ENCODE measurements at places on chromosomes 13 and 19.
A peak's percentile ranks its signal among the peaks of the same experiment; 100 is the strongest.

- H3K4me1 ChIP-seq = no peaks in the 10 kb centered on the region
- H3K27ac ChIP-seq = no peak overlapping the region
- H3K4me3 ChIP-seq = no peak overlapping the region
- no peak for DNase-seq
These were observed 30.8 kb upstream of the LRCH1 start for GRCh38 chr13:46521921-46522747.

DNA sequence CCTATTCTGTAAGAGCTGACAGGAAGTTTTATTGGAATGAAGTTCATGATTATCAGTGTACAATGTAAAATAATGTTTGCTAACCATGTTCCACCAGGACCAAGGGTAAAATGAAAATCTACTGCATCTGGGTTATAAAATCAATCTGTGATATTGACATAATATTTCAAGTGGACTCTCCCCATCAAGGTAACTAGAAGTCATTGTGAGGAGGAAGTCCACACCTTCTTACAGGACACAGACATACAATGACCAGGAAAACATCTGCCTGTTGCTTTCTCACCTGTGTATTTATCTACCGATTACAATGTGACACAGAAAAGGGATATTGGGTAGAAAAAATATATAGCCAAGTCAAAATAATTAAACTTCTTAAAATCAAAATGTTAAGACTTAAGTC is 140.7 kb upstream of the RFC3 start:
- DNase-seq = no peak
- no peak overlapping the region for H3K27ac ChIP-seq
- peaks cover 11% of the 10 kb centered on the region for H3K4me1 ChIP-seq
- H3K4me3 ChIP-seq = no peak overlapping the region

GRCh38 chr19:824885-825284 is 2.8 kb upstream of the AZU1 start:
- H3K4me3 ChIP-seq = no peak overlapping the region
- H3K27me3 ChIP-seq = peaks cover 4% of the 10 kb centered on the region
- no peaks in the 10 kb centered on the region for H3K36me3 ChIP-seq
- no peaks in the 10 kb centered on the region for H3K4me1 ChIP-seq

DNA sequence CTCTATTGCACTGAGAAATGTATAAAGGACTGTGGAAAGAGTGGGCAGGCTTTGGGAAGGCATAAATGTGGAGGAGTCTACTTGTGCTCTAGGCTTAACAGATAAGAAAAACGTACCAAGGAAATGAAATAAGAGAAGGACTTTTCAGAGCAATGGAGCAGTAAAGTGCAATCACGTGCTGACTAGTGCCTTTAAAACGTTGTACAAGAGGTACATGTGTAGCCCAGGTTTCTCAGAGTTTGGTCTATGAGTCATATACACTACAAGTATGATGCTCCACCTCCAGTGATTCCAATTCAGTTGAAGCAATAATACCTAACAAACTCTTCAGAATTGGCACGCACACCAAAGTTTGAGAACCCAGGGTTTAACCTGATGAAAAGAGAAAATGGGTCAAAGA is 13.4 kb upstream of the FNDC3A start:
- H3K4me1 ChIP-seq = no peaks in the 10 kb centered on the region
- H3K36me3 ChIP-seq = no peaks in the 10 kb centered on the region
- no peaks in the 10 kb centered on the region for H3K27me3 ChIP-seq

DNA sequence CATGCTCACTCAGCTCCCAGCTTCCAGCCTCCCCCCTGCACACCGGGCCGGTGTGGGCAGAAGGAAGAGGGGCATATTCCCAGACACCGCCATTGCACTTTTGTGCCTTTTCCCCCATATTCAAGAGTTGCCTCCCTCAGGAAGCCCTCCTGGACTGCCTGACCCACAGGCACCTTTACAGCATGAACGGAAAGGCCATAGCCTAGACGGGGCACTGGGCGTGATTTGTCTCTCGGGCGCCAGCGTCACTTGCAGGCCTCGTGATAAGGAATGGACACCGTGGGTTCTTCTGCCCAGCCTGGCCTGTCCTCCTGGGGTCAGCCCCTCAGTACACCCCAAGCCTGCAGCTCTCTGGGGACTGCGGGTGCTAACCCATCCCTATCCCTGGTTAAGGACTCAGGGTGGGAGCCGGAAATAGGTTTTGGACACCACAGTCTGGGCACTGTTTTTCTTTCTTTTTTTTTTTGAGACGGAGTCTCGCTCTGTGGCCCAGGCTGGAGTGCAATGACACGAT is 933 bp upstream of the UQCR11 start:
- peak overlapping the region; percentile 90 for H3K27ac ChIP-seq
- peak overlapping the region; percentile 81 for H3K4me3 ChIP-seq
- H3K4me1 ChIP-seq = peaks cover 8% of the 10 kb centered on the region
- H3K36me3 ChIP-seq = peaks cover 13% of the 10 kb centered on the region
- DNase-seq = no peak
- H3K27me3 ChIP-seq = no peaks in the 10 kb centered on the region

- no peaks in the 10 kb centered on the region for H3K4me1 ChIP-seq
- H3K4me3 ChIP-seq = no peak overlapping the region
- no peak for DNase-seq
- H3K27me3 ChIP-seq = no peaks in the 10 kb centered on the region
- H3K27ac ChIP-seq = no peak overlapping the region
These were observed 16.0 kb downstream of the TDRD3 start for GRCh38 chr13:60412909-60413616.

DNA sequence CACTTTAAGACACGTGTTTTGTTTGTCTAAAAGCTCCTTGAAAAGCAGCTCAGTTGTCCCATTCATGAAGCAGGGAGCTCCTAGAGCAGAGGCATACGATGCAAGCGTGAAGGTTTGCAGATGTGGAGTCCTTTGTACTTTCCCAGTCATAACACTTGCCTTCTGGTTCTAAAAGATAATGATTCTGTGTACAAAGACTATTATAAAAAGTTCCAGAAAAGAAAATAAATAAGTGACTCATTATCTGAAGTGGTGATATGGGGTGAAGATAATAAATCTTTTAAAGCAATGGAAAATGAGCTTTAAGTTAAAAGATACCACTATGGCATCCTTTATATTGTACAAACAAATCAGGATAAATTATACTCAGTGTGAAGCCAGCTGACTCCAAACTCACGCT is 569.9 kb downstream of the MYO16 start:
- DNase-seq = no peak
- no peak overlapping the region for H3K4me3 ChIP-seq
- H3K36me3 ChIP-seq = no peaks in the 10 kb centered on the region
- H3K4me1 ChIP-seq = peaks cover 21% of the 10 kb centered on the region
